NCI-H446 (cell line): ENCODE measurements at places on chromosomes 5 and 9.

GRCh38 chr9:137128862-137129455 is 10.0 kb upstream of the GRIN1 start:
- no peak for DNase-seq

DNA sequence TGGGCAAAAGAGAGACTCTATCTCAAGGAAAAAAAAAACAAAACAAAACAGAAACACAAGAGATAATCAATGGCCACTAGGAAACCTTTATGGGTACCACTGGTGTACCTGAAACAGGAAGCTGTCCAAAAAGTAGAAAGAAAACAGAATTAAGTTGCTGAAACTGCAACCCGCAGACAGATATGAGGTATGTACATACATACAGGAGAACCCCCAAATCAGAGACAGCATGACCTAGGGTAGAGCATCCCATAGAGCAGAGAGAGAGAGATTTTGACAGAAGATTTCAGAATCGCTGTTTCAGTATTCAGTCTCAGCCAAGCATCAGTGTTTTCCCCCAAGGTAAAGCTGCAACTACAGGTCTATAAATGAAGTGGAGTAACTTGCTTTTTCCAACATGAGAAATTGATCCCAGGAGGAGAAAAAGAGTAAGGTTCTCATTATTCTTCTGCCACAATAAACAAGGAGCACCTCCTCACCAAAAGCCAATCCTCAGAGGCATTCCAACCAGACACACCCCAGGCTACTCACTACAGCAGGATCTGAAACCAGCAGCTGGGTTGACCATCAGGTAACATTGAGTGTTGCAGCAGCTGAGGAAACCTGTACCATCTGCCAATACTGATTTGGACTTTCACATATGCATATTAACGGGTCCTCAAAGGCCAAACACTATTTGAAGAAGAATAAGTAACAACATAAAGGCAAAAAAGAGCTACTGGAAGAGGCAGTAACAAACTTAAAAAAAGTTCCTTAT is 630.0 kb downstream of the TAF11L14 start:
- DNase-seq, result no peak

DNA sequence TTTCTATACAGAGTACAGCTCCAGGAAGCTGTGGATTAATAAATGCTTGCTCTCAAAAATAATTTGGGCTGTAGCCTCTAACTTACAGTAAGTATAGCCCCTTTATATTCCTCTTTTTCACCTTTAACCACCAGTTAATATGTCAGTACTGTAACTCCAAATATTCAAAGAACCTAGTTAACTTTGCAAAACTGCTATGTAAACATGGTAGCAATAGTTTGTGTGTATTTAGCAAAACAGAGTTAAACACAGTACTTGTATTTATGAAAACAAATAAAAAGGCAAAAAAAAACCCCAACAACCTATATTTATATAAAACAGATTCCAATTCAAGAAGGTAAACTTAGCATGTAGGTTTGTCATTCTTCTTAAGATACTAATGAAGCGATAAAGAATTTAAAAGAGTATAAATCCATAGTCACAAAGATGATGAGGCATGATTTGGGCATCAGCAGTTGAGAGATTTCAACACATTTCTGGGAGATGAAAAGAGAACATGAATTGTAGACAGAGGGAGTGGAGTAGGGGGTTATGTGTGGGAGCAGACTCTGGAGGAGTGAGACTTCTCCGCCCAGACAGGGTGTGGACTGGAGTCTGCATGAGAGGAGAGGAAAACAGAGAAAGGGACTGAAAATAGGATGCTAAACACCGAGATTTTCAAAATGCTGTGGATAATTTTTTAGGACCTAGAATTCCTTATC is 47.0 kb upstream of the F2RL1 start:
- no peak for DNase-seq

GRCh38 chr5:92401-93220 is 643 bp downstream of the PLEKHG4B start:
- no peak for DNase-seq

DNA sequence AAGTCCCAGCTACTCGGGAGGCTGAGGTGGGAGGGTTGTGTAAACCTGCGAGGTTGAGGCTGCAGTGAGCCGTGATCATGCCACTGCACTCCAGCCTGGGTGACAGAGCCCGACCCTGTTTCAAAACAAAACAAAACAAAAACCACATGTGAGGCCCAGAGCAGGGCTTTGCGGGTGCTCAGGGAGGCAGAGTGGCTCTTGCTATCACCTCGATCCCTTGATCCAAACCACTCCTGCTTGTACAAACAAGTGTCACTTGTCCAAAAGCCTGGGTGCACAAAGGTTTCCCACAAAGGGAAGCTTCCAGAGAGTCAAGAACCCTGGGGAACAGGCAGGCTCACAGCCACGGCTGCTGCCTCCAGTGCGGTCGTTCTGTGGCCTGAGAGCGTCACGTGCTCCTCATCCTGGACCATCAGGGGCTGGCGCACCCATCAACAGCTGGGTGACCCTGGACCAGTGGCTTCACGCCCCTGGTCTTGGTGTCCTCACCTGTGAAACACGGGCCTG is 162.7 kb downstream of the C9orf50 start:
- no peak for DNase-seq

- DNase-seq, result no peak
Measured at GRCh38 chr5:69492923-69493395, 369 bp downstream of the OCLN start.

DNA sequence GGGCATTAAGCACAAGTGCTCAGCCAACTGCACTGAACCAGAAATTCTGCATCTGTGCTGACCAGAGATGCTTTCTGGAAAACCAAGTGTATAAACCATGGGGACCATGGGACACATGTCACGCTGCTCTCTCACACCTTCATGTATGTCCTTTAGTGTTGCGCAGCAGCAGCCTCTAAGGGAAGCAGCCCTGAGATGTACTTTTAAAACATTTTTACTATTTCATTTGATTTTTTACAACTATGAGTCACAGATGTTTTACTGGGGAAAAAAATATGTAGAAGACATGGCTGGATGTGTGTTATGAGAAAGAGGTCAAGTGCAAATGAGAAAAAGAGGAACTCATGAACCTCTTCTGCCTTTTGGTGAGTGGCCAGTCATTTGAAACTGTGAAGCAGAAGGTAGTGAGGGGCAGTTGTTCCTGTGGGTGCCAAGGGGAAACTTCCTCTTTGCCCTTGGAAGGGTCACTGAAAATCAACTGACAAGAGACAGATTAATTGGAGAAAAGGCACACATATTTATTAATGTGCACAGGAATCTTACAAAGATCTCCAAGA is 31.4 kb upstream of the SYK start:
- DNase-seq, result no peak

DNA sequence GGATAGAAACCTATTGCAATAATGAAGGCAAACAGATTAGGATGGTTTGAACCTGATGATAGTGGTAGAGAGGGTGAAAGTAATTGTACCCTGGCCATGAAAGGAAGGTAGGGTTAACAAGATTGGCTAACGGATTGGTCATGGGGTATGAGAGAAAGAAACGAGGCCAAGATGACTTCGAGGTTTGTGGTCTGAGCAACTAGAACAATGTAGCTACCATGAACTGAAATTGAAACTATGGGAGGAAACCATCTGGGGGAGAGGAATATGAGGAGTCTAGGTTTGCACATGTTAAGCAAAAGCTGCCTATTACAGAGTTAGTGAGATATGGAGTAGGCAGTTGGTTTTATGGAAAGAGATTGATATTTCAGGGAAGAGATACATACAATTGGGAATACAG is 406.0 kb downstream of the PRELID2 start:
- no peak for DNase-seq

DNA sequence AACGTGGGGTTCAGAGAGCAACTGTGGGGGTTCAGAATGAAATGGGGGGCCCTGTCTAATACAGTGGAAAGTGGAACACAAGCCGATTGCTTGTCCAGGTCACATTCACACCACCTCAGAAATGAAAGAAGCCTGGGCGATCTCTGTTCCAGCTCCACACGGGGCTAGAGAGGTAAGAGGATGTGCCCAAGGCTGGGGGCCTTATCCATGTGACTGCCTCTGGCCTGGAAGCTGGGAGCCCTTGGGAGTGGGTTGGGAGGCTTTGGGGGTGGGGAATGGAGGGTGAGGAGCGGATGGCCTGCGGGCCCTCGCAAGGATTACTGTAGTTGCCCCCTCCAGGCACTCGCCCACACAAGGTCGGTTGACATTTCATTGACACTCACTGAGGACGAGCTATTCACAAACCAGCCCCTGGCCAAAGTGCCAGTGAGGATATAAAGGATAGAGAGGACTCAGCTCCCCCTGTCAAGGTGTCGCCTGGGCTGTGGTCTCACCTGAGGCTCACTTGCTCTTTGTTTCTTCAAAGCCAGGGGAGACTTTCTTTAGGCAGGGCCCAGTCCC is 86.7 kb downstream of the LIFR start:
- no peak for DNase-seq

DNA sequence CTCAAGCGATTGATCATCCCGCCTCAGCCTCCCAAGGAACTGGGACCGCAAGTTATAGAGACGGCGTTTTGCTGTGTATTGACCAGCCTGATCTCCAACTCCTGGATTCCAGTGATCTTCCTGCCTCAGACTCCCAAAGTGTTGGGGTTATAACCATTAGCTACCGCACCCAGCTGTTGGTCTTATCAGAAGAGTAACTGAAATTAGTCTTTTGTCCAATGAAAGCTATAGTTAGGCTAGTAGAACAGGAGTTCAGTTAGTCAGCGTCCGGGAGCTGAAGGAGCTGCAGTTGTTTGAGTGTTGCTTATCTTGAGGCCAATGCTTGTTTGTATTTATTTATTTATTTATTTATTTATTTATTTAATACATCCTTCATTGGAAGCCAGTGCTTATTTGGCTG is 3.2 kb upstream of the MIGA2 start:
- DNase-seq, result no peak

- no peak for DNase-seq
Measured at GRCh38 chr9:71594541-71594940, 173.8 kb downstream of the CEMIP2 start.

GRCh38 chr9:77177143-77177893 is at the start of gene VPS13A:
Gene VPS13A, plus strand, starts transcription at chr9:77177534. Its CDS starts 171 bp downstream, at chr9:77177705.
- DNase-seq, result peak; percentile 93

- no peak for DNase-seq
Measured at GRCh38 chr5:98777295-98777694, 3.8 kb downstream of the RGMB start.

- DNase-seq, result no peak
Measured at GRCh38 chr9:33927694-33928093, 110.7 kb downstream of the UBE2R2 start.

DNA sequence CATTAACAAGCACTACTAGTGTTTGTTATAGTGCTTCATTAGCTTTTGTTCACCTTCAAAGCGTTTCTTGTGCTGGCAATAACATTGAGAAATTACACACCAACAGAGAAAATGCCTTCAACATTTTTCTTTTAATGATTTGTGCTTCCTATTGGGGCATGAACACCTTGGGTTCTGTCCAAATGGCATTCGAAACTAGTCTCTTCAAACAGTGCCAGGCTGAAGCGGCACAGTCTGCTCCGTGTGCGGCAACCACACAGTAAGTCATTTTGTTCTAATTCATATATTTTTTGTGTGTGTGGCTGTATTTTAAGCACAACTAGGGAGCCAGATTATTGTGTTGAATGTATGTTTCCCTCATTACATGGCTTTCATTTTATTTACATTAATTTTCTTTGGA is 414.7 kb upstream of the SGCD start:
- peak; percentile 49 for DNase-seq

DNA sequence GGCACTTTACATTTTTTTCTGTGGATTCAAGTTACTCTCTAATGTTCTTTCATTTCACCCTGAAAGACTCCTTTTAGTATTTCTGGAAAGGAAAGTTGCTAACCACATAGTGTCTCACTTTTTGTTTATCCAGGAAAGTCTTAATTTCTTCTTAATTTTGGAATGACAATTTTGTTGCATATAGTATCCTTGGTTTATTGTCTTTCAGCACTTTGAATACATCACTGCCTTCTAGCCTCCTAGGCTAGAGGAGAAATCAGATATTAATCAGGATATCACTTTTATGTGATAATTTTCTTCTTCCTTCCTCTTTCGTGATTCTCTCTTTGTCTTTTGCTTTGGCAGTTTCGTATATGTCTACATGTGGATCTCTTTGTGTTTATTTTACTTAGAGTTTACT is 11.4 kb downstream of the ADGRV1 start:
- no peak for DNase-seq

DNA sequence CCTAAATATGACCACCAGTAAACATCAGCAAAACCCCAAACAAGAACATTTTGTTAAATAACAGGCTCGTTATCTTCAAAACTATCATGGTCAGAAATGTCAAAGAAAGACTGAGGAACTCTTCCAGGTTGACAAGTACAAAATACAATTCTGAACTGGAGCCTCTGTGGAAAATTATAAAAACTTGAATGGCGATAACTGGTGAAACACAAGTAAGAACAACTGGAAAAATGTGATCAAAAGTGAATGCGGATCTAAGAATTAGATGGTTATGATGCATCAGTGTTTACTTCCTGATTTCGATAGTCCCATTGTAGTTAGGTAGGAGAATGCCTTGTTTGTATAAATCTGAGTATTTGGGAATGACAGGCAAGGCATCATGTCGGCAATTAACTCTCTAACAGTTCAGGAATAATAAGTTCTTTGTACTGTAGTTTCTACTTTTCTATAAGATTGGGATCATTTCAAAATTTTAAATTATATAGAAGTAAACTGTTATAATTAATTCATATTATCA is 740.2 kb upstream of the DMAC1 start:
- DNase-seq, result no peak

DNA sequence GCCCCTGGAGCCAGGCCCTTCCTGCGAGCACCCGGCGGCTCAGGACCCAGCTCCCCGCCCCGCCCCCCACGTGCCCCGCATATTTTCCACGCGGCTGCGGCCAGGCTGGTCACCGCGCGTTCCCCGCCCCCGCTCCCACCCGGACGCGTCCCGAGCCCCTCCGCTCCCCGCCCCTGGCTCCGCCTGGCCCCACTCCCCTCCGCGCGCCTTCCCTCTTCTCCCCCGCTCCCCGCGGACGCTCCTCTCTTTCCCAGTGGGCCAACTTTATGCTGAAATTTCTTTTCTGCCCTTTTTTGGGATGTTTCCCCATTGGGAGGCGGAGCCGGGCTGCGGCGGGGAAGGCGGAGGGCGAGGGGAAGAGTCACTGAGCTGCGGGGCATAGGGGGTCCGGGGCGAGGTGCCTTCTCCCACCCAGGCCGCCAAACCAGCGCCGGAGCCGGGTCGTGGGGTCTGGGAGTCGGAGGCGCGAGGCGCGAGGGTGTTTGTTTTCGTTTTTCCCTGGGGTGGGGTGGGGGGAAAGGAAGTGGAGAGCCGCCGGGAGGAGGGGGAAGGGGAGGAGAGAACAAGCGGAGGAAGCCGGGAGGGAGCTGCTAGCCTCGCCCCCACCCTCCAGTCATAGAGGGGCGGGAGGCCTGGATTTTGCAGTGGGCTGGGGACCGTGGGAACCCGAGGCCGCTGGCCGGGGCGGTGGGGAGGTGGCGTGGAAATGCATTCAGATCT is 1.0 kb upstream of the TPM2 start:
- no peak for DNase-seq
